ENCODE measurements at places on chromosomes 16 and 17.

GRCh38 chr16:7450440-7450839 is 117.8 kb downstream of the RBFOX1 start:
- no peak for DNase-seq

GRCh38 chr17:55405600-55405999 is 16.0 kb downstream of the MMD start:
- DNase-seq: no peak

DNA sequence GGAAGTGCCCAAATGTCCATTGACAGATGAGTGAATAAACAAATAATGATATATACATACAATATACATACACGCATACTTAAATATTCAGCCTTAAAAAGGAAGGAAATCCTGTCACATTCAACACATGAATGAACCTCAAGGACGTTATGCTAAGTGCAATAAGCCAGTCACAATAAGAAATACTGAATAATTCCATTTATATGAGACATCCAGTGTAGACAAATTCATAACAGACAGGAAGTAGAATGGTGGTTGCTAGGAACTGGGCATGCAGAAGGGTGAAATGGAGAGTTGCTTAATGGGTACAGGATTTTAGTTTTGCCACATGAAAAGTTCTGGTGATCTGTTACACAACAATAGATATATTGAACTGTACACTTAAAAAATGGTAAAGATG is 8.8 kb upstream of the ITGB4 start:
- DNase-seq: no peak

- no peak for DNase-seq
Measured at GRCh38 chr16:88691924-88692560, 5.7 kb upstream of the SNAI3 start.

DNA sequence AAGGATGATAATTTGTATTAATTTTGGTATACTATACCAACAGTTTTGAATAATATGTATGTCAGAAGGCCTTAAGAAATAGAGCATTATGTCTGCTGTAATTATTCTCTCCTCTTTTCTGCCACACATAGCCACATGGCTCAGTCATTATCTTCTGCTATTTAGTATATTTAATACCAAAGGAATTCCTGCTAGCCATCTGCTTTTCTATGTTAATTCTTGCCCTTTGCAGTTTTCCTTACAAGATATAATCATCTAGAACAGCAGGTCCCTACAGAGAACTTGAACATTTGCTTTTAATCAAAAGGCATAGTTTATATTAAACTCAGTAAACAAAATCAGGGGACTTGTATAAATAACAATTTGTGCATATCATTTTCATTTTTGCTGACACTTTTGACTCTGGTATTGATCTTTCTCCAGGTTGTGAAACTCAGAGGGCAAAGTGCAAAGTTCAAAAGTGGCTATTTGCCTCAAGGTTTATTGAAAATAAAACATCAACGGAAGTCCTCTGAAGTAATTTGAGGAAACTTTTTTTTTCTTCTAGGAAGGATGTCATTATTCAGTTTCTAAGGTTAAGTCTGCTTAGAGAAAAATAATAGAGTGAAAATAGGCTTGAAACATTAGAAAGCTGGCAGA is 702.0 kb downstream of the KCNJ2 start:
- DNase-seq: no peak

- no peak for DNase-seq
Measured at GRCh38 chr16:65574326-65574966, 452.6 kb upstream of the CDH11 start.

DNA sequence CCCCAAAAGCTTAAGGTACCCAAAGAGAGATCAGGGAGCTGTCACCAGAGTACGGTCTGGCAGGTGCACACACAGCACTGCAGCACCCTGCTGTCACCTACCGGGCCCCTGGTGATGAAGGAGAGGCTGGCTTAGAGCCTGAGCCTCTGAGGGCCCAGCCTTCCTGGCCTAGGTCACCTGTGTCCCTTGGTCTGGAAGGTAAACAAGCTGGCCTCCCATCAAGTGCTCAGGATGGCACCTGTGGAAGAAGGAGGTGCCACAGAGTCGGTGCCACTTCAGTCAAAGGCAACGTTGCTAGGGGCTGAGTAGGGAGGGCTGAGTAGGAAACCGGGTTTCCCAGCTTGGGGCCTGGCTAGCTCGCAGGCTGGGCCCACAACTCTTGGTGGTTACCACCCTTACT is 70.7 kb downstream of the COG7 start:
- DNase-seq: no peak

DNA sequence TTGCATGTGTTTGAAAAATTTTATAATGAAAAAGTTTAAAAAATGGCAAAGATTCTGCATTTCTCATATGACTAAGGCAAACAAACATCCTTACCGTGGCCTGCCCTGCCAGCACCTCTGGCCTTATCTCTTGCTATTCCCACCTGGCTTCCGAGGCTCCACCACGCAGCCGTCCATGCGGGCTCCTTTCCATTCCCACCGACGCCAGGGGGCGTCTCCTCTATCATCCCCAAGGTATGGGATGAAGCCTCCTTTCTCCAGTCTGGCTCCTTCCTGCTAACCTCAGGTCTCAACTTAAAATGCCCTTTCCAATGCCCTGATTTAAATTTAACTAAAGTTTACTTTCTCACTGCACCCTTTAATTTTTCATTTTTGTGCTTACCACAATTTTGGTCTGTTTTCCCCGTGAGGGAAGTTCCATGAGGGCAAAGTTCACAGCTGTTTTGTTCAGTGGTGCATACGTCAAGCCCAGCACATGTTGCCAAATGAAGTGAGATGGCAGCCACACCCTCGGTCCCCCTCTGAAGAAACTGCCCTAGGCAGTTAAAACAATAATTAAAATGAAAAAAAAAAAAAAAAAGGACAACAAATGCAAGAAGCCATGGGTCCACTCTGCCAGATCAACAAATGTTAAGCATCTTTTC is 13.3 kb upstream of the SDK2 start:
- DNase-seq: no peak

DNA sequence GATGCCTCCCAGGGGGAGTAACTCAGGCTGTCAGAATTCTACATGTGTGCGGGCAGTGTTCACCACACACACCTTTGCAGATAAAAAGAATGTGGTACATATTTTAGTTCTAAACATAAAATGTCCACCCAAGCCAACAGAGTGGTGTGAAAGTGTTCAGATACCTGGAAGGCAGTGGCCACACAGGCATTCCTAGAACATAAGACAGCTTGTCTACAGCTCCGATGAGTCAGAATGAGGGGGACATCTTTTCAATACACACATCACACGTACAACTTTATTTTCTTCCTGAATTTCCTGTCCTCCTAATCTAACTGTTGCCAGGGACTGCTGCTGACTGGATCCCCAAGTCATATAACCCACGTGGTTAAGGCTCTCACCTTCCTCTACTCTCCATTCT is 142.3 kb downstream of the ZFHX3 start:
- peak; percentile 13 for DNase-seq

- DNase-seq: no peak
Measured at GRCh38 chr16:63005356-63005755, 969.1 kb upstream of the CDH8 start.

DNA sequence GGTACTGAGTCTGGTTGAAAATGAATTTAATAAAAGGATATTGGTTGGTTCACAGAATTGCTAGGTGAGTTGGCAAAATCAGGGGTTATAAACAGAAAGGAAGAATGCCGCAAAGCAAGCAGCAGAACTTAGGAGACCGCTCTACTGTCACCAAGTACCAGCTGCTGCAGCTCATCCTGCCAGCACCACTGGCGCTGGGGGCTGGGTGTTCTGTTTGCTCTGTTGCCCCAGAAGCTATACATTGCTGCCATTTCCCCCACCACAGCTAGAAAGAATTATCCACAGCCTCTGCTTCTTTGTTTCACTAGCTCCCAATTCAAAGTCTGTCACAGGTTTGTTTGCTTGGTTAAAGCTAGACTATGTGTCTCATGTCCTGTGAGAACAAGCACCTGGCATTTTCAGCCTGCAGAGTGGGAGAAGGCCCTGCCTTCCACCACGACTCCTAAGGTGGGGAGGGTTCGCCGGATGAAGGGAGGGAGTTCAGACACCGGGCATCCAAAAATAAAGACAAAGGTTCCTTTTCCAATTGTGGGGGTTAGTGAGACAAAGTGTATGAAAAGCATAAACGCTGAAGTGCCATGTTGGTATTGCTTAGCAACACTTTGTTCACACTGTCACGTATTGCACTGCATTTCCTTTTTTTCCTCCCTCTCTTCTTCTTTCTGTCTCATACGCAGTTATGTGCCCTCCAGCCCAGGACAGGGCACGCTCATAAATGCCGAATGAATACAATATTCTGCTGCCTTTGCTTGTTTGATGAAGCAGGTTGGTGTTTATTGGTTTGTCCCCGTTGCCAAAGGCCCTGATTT is 9.6 kb upstream of the CPD start:
- DNase-seq: no peak

- no peak for DNase-seq
Measured at GRCh38 chr16:69762814-69763598, 874 bp downstream of the WWP2 start.

GRCh38 chr16:78277321-78278055 is 178.0 kb downstream of the WWOX start:
- no peak for DNase-seq

- DNase-seq: no peak
Measured at GRCh38 chr17:66255527-66255971, 26.3 kb upstream of the APOH start.

DNA sequence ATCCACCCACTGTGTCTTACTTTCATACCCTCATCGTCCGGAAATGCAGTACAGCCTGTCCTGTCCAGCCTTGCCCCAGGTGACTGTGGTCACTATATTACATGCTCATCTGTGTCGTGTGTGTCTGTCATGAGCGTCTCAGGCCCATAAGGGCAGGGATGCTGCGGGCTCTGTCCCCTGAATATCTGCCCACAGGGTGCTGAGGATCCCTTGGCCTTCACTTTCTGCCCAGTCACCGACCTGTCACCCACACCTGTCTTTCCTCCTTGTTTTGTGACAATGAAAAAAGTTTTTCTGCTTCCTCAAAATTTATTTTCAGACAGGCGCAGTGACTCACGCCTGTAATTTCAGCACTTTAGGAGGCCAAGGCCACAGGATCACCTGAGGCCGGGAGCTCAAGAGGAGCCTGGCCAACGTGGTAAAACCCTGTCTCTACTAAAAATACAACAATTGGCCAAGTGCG is 1.4 kb upstream of the CTRB1 start:
- no peak for DNase-seq

DNA sequence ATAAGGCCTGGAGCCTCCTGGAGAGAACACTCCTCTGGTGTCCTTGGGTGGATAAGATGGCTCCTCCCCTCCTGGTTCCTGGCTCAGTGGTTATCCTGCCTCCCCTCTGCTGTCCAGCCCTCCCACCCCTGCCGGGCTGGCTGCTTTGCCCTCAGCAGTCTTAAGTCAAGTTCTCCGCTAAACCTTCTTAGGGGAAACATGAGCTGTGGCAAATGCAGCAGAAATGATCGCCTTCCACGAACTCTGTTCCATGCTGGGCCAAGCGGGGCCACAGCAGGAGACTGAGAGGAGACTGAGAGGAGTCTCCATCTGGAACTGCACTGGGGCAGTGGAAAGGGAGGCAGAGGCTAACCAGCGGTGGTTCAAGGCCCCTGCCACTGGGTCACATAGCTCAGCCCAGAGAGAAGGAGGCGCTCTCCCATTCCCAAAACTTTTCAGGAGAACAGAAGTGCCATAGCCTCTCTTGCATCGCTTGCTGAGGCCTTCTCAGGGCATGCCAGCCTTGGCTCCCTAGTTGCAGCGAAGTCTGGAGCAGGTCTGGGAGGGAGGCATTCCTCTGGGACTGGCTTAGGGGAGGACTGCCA is 26.9 kb downstream of the TNS4 start:
- no peak for DNase-seq

GRCh38 chr17:49748223-49748622 is 15.7 kb downstream of the FAM117A start:
- no peak for DNase-seq

DNA sequence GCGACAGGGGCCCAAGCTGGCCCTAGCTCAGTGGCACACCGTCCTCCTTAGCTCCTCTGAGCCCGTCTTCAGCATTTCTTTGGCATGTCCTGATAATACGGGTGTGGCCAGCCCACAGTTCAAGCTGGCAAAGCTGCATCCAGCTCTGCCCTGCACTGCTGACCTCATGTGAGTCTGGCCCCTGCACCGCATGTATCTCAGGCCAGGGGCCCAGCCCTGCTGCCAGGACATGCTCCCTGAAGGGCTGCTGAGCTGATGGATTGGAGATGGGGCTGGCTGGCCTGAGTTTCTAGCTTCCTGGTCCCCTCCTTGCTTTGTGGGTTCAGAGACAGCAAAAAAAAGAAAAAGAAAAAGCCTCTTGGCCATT is 2.4 kb downstream of the DOC2B start:
- no peak for DNase-seq

DNA sequence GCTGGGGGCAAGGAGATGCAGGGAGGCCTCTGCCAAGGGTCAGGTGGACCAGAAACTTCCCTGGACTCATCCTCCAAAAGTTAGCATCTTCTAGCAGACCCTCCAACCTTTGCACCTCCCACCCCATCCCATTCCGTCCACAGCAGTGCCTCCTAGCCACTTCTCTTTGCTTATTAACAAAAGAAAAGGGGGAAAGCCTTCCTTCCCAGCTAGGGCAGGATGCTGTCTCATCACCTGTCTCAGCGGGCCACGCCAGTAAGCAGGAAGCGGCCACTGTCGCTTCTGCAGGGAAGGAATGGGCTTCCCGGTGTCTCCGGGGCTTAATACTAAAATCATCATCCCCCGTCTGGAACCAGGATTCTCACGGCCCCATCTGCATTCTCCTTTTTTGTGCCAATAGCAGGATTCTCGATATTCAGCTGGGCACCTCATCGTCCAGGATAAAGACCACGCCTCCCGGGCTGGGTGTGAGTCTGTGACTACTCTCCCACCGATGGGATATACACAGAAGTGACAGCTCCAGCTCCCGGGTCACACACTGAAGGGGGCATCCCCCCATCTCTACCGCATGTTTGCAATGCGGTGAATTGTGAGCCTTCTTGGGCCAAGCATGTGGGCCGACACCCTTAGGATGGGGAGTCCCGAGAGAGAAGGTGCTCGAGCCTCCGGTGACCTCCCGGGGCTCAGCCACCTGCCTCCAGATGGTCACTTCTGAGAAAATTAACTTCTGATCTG is 15.5 kb upstream of the RBFOX3 start:
- DNase-seq: peak; percentile 50

GRCh38 chr16:85517563-85518179 is 95.5 kb upstream of the GSE1 start:
- no peak for DNase-seq

GRCh38 chr17:34384271-34384670 is 21.2 kb upstream of the CCL1 start:
- DNase-seq: no peak

- DNase-seq: no peak
Measured at GRCh38 chr16:54193665-54194333, 92.8 kb downstream of the IRX3 start.

DNA sequence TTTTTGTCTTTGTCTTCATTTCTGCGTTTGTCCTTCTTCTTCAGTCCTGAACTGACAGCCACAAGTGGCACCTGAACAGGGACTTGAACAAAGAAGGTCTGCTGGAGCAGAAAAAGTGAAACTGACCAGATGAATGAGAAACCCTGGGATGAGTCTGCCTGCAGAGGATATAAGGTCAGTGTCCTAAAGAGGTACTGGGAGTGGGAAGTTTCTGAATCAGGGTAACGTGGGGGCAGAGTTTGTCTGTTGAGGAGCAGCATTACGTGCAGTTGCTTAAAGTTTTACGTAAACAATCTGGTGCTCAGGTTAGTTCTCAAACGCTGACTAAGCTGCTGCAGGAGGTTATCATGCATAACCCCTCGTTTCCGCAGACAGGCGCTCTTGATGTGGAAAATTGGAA is 2057.6 kb downstream of the TP53TG3F start:
- DNase-seq: no peak

All from RWPE2 (cell line).